Suprapubic skin (tissue), 4 donors: ENCODE measurements at places on chromosomes 6 and 20.

GRCh38 chr6:153084393-153084792 lies 46.7 kb downstream of the RGS17 start:
- no peaks in the 10 kb centered on the region for H3K36me3 ChIP-seq
- DNase-seq, result no peak
- H3K4me3 ChIP-seq, result no peak overlapping the region

- H3K27ac ChIP-seq, result no peak overlapping the region
- no peak for DNase-seq
- H3K4me1 ChIP-seq, result peaks cover 2% of the 10 kb centered on the region
- no peaks in the 10 kb centered on the region for H3K27me3 ChIP-seq
Observed at GRCh38 chr6:88785478-88785877, 177.9 kb downstream of the RNGTT start.

DNA sequence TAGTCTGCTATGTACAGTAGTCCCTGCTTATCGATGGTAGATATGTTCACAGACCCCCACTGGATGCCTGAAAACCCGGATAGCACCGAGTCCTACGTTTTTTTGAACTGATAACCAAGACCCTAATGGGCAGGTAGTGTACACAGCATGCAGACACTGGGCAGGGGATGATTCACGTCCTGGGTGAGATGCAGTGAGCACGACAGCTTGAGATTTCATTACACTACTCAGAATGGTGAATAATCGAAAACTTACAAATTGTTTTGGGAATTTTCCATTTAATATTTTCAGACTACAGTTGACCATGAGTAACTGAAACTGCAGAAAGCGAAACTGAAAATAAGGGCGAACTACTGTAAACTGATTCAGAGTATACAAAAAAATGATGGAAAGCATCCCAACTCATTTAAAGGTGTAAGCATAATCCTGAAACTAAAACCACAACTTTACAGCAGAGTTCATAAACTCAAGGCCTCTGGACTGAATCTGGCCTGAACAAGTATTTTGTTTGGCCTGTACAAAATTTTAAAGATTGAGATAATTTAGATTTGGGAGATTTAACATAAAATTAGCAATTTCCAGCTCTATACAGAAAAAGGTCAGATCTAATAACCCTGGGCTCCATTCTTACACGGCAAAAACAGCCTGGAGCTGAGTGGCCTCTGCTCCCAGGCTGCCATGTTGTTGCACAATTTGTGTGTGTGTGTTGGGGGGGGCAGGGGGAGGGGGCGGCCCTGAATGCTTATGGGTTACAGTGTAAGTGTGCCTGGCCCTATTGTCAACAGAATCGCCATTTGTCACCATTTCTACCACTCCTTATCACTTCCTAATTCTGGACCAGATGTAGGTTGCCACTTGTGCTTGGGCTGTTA lies 34.9 kb downstream of the RNF24 start:
- H3K27me3 ChIP-seq, result no peaks in the 10 kb centered on the region
- peak overlapping the region; percentile 40 for H3K4me3 ChIP-seq
- no peak for DNase-seq
- peak overlapping the region; percentile 56 for H3K27ac ChIP-seq

GRCh38 chr6:132487762-132488161 lies 25.2 kb downstream of the STX7 start:
- no peaks in the 10 kb centered on the region for H3K36me3 ChIP-seq
- no peak for DNase-seq
- no peak overlapping the region for H3K4me3 ChIP-seq
- H3K4me1 ChIP-seq, result peaks cover 34% of the 10 kb centered on the region
- no peak overlapping the region for H3K27ac ChIP-seq

GRCh38 chr6:29702519-29703103 lies 20.6 kb upstream of the HLA-F start:
- H3K4me1 ChIP-seq, result no peaks in the 10 kb centered on the region
- no peak overlapping the region for H3K27ac ChIP-seq
- H3K4me3 ChIP-seq, result no peak overlapping the region
- peaks cover 14% of the 10 kb centered on the region for H3K27me3 ChIP-seq
- no peaks in the 10 kb centered on the region for H3K36me3 ChIP-seq

GRCh38 chr6:41051873-41052272 lies 1.1 kb upstream of the APOBEC2 start:
- H3K27ac ChIP-seq, result no peak overlapping the region
- no peaks in the 10 kb centered on the region for H3K36me3 ChIP-seq
- DNase-seq, result no peak
- no peaks in the 10 kb centered on the region for H3K27me3 ChIP-seq
- H3K4me1 ChIP-seq, result no peaks in the 10 kb centered on the region
- H3K4me3 ChIP-seq, result no peak overlapping the region

DNA sequence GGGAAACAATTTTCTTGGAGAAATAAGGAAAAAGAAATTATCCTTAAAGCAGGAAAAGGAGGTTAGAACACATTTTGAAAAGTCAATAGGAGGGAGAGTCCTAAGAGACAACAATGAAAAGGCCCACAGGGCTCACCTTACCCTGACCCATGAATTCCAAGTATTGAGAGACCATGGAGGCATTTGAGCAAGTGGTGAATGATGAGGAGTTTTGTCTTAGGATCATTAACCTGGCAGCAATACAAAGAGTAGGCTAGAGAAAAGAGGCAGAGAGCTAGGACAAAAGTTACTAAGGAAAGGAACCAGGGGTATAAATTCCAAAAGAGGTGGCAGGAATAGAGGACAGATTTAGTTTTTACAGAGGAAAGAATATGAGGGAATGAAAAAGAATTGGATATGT lies 44.7 kb downstream of the PACRG start:
- H3K4me3 ChIP-seq, result no peak overlapping the region
- no peaks in the 10 kb centered on the region for H3K36me3 ChIP-seq
- no peak overlapping the region for H3K27ac ChIP-seq

GRCh38 chr6:111754423-111754822 lies 118.8 kb downstream of the FYN start:
- no peaks in the 10 kb centered on the region for H3K4me1 ChIP-seq
- no peak overlapping the region for H3K4me3 ChIP-seq
- no peaks in the 10 kb centered on the region for H3K36me3 ChIP-seq
- H3K27me3 ChIP-seq, result no peaks in the 10 kb centered on the region

- H3K36me3 ChIP-seq, result no peaks in the 10 kb centered on the region
- no peak overlapping the region for H3K4me3 ChIP-seq
- no peaks in the 10 kb centered on the region for H3K27me3 ChIP-seq
Observed at GRCh38 chr6:136403110-136403980, 113.7 kb upstream of the BCLAF1 start.

DNA sequence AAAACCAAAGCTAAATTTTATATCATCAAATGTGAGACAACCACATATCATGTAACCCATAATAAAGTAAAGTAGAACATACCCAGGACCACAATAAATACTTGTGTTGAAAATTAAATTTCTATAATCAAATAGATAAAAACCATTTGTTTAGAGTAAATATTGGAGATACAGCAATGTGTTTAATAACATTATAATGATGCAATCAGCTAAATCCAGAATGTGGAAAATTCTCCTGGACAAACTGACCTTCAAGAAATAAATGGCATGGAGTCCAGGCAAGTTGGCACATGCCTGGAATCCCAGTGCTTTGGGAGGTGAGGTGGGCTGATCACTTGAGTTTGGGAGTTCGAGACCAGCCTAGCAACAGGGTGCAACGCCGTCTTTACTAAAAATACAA lies 84.0 kb downstream of the GPX5 start:
- H3K27ac ChIP-seq, result no peak overlapping the region
- DNase-seq, result no peak

DNA sequence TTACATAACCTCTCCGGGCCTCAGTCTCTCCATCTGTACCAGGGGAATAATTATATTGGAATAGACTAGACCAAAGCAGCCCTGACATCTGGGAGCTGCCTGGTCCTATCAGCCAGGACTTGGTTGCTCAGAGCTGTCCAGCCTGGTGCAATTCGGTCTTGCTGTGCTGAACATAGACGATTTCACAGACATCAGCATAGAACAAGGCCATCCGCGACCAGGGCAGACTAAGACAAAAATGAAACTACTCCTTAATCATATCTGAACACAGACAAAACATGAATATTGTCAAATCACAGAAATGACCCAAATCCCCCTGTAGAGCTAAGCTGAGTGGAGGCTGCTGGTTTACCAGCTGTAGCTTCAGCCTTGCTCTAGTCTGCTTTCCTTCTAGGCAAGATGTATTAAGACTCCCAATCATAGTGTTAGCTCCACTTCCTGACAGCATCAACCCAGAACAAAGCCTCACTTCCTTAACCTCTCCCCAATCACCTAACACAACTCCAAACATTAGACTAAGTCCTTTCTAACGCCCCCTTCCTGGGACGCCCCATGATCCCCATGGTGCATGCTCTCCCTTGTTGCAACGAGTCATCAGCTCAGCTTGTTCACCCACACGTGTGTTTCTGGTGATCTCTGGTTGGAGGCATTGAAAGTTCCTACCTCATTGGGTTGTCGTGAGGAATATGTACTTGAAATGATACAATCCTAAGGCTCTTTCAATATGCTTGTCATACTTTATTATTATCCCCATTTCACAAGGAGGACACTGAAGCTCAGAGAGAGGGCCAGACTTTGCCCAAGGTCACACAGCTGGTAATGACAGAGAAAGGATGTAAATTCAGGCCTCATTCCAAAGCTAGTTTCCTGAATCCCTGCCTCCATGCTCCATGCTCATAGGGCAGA lies 3.5 kb upstream of the MAPK13 start:
- H3K4me1 ChIP-seq, result peaks cover 41% of the 10 kb centered on the region
- H3K27ac ChIP-seq, result no peak overlapping the region
- no peak overlapping the region for H3K4me3 ChIP-seq
- no peaks in the 10 kb centered on the region for H3K36me3 ChIP-seq

GRCh38 chr20:9999645-10000044 lies 35.1 kb upstream of the ANKEF1 start:
- H3K27me3 ChIP-seq, result no peaks in the 10 kb centered on the region
- no peaks in the 10 kb centered on the region for H3K4me1 ChIP-seq
- no peak overlapping the region for H3K27ac ChIP-seq
- no peaks in the 10 kb centered on the region for H3K36me3 ChIP-seq
- no peak for DNase-seq
